ENCODE measurements at places on chromosomes 3 and 15.

DNA sequence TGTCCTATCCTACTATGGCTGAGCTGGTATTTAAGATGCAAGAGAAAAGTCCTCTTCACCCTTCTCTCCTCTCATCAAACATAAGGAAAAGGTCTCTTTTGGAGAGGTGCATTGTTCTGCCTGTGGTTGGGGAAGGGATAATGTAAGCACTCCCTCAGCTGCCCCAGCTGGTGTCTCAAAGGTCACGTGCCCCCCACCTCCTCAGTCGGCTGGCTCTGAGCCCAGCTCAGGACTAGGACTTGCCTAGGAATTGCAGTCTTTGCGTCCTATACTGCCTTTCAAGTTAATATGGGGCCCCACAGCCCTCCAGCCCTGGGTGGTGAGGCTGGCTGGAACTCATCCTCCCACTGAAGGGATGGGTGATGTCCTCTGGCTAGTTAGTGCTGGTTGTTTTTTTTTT, 29.7 kb downstream of the OR4F15 start:
- DNase-seq: no peak

DNA sequence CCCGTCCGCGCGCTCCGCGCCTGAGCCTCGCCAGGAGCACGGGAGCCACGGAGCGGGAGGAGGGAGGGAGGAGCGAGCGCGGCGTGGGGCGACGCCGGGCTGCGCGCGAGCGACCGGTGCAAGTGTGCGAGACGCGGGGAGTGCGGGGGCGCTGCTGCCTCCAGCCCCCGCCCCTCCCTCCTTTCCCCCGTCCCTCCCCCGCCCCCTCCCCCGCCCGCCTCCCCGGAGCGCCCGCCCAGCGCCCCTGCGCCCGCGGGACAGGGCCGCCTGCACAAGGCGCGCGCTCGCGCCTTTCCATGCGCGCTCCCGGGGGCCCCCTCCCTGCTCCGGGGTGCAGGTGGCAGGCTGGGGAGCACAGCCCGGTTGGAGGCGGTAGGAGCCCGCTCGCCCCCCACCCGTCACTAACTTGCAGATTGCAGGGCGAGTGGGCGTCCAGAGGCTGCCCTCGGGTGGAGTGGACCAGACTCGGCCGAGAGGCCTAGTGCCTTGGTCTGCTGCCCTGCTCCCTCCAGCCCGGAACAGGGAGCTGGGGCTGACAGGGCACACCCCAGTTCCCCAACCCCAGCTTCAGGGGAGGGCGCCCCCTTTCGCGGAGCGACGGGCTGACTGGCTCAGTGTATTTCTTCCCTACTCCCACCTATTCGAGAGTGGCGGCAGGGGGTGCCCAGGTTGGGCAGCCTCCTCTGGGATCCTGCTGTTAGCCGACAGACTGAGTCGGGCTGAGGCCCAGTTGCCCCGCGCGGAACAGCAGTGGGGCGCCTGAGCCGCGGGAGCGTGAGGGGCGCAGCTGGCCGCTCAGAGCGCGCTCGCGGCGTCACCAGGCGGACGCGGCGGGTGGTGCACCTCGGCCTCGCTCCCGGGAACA, at the start of gene WNT7A:
Gene WNT7A (minus strand): TSS at position 126 of the 865 bp plus-strand sequence. CDS start 255 bp downstream, outside the sequence.
- DNase-seq: peak; percentile 76

- DNase-seq: no peak
Observed at GRCh38 chr15:70337277-70338186, 239.8 kb upstream of the TLE3 start.

DNA sequence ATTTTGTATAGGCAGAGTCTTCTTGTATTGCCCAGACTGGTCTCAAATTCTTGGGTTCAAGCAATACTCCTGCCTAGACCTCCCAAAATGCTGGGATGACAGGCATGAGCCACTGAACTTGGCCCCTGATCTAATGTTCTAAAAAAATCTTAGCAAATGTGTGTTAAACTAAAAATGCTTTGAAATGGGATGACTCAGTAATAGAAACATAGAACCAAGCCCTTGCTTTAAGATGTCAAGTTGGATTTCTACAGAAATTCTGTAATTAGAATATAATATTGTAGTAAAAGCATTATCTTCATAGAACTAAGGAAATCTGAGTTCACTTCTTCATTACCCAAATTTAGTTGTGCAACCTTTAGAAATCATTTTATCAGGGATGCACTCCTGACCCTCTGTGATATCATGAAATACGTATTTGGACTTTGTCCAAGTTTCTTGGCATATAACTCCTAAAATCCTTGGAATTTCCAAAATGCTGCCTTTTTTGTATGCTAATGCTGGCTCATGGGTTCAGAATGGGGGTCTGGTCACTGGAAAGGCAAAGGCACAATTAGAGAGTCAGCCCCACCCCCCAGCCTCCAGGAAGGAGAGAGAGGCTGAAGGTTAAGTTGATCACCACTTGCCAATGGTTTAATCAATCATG, 217.3 kb downstream of the TP63 start:
- no peak for DNase-seq

DNA sequence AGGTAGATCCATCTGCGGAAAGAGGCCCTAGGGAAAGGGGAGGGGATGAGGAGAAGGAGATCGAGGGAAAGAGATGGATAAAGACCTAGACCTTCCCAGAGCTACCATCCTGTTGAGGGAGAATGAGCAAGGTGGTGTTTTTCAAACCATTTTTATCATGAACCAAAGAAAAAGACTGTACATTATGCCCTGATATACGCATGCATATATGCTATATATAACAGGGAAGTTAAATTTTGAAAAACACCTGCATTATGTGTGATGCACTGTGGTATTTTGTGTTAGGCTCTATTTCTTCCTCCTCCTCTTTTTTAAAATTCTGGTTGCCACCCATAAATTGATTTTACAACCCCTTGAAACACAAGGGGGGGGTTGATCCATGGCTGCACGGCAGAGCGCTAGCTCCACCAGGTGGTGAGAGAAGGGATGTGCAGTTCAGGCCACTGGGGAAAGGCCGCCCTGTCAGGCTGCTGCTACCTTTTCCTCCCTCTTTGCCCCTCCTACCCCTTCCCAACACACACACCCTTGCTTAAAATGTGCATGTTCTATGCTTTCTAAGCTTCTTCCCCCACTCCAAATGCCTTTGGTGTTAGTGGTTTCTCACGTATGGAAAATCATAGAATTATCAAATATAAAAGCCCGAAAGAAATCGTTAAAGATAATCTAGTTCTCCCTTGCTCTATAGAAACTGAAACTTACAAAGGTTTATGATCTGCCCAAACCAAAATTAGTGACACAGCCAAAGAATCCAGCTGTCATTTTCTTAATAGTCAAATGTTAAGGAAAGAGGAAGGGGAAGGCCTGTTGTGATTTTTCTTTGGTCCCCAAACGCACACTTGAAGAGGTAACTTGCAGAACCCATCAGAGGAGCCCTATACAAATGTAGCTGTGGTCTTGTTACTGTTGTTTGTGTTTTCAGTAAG, 262.0 kb upstream of the UMPS start:
- peak; percentile 14 for DNase-seq

GRCh38 chr3:115280506-115280905, 133.4 kb upstream of the ZBTB20 start:
- DNase-seq: no peak

- DNase-seq: no peak
Observed at GRCh38 chr3:194585880-194586281, 47.3 kb downstream of the TMEM44 start.

- DNase-seq: no peak
Observed at GRCh38 chr3:16338999-16339398, 74.0 kb downstream of the OXNAD1 start.

GRCh38 chr15:45185069-45185779, 2.5 kb downstream of the SHF start:
- no peak for DNase-seq

- no peak for DNase-seq
Observed at GRCh38 chr3:62277450-62277849, 95.9 kb downstream of the FEZF2 start.

DNA sequence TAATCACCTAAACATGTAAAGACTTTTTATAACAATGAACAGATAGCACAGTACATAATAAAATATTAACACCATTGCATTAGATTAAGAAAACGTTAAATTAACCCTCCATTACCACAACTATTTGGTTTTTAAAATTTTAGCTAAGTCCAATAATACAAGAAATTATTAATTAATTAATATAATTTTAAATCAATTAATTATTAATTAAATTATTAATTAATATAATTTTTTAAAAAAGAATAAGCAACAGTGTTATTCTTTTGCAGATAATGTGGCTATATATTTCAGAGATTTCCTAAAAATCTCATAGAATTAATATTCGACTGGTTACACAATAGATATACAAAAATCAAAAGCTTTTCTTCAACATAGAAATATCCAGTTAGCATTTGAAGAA, 82.5 kb downstream of the ECT2 start:
- DNase-seq: no peak

DNA sequence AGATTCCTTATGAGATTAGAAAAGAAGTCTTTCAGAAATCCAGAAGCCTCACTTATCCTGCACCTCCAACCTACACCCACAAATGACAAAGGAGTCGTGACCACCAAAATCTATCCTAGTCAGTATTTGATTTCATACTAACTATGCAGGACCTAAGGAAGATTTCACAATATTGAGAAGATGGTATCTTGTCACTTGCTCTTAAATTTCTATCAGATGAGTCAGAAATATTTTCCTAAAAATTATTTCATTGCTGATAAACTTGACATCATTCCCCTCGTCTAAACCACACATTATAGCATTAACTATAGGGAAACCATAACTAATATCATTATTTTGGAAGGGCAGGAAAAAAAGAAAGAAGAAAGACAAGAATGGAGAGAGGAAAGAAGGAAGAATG, 138.0 kb upstream of the THBS1 start:
- DNase-seq: no peak

GRCh38 chr3:42653303-42653559, 266 bp upstream of the ZBTB47 start:
- no peak for DNase-seq

- DNase-seq: no peak
Observed at GRCh38 chr3:46922426-46922825, 44.9 kb downstream of the PTH1R start.

DNA sequence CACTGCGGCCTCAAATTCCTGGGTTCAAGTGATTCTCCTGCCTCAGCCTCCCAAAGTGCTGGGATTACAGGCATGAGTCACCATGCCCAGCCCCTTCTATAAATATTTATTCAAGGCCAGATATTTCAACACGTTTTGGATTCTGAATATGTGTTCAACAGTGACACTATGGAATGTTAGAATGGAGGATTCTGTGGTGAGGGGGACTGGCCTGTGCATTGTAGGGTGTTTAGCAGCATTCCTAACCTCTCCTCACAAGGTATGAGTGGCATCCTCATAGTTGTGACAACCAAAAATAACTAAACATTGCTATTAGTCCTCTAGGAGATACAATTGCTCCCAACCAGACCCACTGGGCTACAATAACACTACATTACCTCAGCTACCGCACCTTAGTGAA, 104.0 kb upstream of the ATP10A start:
- DNase-seq: no peak

GRCh38 chr3:148711981-148712666, 14.4 kb downstream of the AGTR1 start:
- DNase-seq: no peak

GRCh38 chr3:81041331-81041730, 720.1 kb downstream of the GBE1 start:
- DNase-seq: no peak
